ENCODE measurements at places on chromosomes 13 and 19. TPM values are rescaled to one million over a fixed set of nuclear protein-coding genes. Genes with fewer than 3 reads are reported as not detected.
A peak's percentile ranks its signal among the peaks of the same experiment; 100 is the strongest.

The LIPE gene
- total RNA-seq = 27.8 TPM

The FREM2 gene
- not detected for total RNA-seq

The SLITRK6 gene
- total RNA-seq = not detected

GRCh38 chr19:55315956-55316525 is 9.1 kb downstream of the TMEM150B start:
- DNase-seq = no peak
- no peak overlapping the region for H3K4me3 ChIP-seq
- H3K27me3 ChIP-seq = no peaks in the 10 kb centered on the region
- H3K27ac ChIP-seq = no peak overlapping the region
- no peaks in the 10 kb centered on the region for H3K36me3 ChIP-seq

GRCh38 chr19:40571005-40571318 is 5.7 kb upstream of the SHKBP1 start:
- H3K4me1 ChIP-seq = peaks cover 13% of the 10 kb centered on the region
- H3K27me3 ChIP-seq = peaks cover 18% of the 10 kb centered on the region
- no peak for DNase-seq
- H3K27ac ChIP-seq = peak overlapping the region; percentile 7
- H3K36me3 ChIP-seq = no peaks in the 10 kb centered on the region

- no peaks in the 10 kb centered on the region for H3K27me3 ChIP-seq
- H3K27ac ChIP-seq = no peak overlapping the region
- no peaks in the 10 kb centered on the region for H3K4me1 ChIP-seq
- no peak for DNase-seq
Observed at GRCh38 chr19:8115805-8116396, 33.5 kb downstream of the FBN3 start.

The MYO1F gene
- total RNA-seq = 18.3 TPM

- peak within 1 kb of the TSS; percentile 65 for H3K4me3 ChIP-seq
- peaks cover 20% of the 10 kb centered on the region for H3K4me1 ChIP-seq
- peak; percentile 47 for DNase-seq
Observed at GRCh38 chr13:20192836-20193161, at the start of gene GJB2. Gene GJB2, minus strand, starts transcription at chr13:20192938. Its CDS starts 3,357 bp downstream, at chr13:20189581.

GRCh38 chr13:42864952-42865767 is 83.8 kb downstream of the FAM216B start:
- no peak overlapping the region for H3K27ac ChIP-seq
- H3K36me3 ChIP-seq = no peaks in the 10 kb centered on the region
- no peak for DNase-seq
